ENCODE measurements at places on chromosomes 11 and 22. TPM values are rescaled to one million over a fixed set of nuclear protein-coding genes. Genes with fewer than 3 reads are reported as not detected.

The SCUBE2 gene
- not detected for total RNA-seq

The KRTAP5-7 gene
- not detected for total RNA-seq

DNA sequence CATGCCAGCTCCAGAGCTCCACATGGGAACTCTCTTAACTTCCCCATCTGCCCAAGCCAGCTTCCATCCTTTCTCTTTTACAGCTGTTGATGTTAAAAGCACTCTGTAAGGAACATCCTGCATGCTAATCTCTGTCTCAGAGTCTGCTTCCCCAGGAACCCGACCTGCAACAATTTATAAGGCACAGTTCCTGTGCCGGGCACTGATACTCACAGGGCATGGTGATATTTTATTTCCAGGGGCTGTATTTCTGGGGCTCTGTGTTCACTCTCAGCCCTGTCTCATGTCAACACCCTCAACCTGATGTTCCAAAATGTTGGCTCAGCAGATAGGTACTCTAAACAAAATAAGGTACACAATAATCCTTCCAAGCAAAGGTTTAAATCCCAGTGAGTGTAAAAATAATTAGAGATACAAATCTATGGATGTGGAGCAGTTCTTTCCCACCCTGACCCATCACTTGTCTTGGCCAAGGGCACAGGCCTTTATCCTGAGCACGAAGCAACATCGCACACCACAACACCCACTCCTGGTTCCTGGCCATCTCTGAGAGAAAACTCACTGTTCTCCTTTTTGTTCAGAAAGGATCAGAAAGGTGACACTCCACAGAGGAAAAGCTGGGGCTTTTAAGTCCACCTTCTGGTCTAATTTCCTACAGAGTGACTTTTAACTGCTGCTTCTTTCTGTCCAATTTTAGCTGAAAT, 44.8 kb upstream of the C11orf87 start:
- no peak for DNase-seq

GRCh38 chr11:61325649-61326414, 7.1 kb downstream of the DDB1 start:
- DNase-seq = no peak

The ASCL2 gene
- total RNA-seq = not detected

DNA sequence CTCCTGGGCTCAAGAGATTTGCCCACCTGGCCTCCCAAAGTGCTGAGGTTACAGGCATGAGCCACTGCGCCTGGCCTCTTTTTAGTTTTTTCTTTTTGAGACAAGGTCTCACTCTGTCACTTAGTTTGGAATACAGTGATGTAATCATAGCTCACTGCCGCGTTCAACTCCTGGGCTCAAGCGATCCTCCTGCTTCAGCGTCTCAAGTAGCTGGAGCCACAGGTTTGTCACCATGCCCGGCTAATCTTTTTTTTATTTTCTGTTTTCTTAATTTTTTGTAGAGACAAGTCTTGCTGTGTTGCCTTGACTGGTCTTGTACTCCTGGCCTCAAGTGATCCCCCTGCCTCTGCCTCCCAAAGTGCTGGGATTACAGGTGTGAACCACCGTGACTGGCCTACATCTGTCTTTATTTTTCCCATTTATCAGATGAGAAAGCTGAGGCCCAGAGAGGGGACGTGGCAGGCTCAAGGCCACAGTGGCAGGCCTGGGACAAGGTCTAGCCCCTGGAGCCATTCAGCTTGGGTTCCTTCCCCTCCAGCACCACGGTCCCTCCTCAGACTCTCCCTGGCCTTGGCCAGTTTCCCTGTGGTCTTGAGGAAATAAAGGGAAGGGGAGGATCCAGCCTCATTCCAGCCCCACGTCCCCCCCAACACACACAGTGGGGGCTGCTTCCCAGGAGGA, 2.8 kb upstream of the KDELR3 start:
- no peak for DNase-seq

- no peak for DNase-seq
Observed at GRCh38 chr11:279966-280705, 1.9 kb downstream of the NLRP6 start.

GRCh38 chr11:116774661-116775060, 1.9 kb upstream of the BUD13 start:
- DNase-seq = no peak

- DNase-seq = no peak
Observed at GRCh38 chr22:49547751-49548239, 279.9 kb downstream of the BRD1 start.

GRCh38 chr22:35686298-35686697, 31.4 kb upstream of the APOL5 start:
- no peak for DNase-seq

GRCh38 chr11:63767565-63768236, 874 bp downstream of the ZFTA start:
- peak; percentile 87 for DNase-seq

The PDGFB gene
- total RNA-seq = not detected

The GGTLC3 gene
- not detected for total RNA-seq

The DCDC1 gene
- total RNA-seq = not detected

DNA sequence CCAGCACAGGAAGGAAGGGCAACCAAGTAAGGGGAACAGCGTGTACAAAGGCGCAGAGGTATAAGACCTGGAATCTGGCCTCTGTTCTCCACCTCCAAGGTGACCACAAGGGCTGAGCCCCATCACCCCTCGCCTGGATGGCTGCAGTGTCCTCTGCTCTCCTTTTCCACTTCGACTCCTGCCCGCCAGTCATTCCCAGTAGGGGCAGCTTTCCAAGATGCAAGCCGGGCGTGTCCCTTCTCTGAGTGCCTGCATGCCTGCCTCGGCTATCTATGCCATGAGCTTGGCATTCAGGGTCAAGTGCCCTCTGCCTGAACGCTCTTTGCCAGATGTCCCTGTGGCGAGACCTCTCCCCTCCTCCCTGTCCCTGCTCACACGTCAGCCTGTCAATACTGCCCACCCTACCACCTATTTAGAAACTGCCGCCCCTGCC, 17.0 kb downstream of the FADS3 start:
- no peak for DNase-seq

The ACR gene
- not detected for total RNA-seq

DNA sequence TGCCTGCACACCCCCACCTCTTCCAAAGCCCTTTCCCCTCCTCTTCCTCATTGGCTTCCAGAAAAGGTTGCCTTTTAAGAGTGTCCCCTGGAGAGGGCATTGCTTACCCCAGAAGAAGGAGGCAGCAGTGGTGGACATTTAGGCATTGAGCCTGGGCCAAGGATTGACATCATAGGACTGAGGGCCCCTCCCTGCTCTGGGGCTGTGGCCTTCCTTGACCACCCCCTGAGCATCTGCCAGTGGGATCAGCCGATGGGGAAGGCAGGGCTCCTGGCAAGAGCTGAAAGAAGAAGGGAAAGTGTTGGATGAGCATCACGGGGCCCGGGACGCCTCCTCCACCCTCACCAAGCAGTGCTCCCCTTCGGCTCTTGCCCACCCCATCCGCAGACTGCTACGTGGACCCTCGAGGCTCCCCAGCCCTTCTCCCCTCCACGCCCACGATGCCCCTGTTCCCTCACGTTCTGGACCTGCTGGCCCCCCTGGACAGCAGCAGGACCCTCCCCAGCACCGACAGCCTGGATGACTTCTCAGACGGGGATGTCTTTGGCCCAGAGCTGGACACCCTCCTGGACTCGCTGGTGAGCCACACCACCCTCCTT, 37.4 kb downstream of the ZC3H7B start:
- DNase-seq = no peak

Measured in SJSA1 (cell line).